ENCODE measurements at places on chromosomes 6 and 20. TPM values are rescaled to one million over a fixed set of nuclear protein-coding genes. Genes with fewer than 3 reads are reported as not detected.

Gene APOM
- 0.87 TPM for total RNA-seq

Gene PLA2G7
- 0.14 TPM for total RNA-seq

DNA sequence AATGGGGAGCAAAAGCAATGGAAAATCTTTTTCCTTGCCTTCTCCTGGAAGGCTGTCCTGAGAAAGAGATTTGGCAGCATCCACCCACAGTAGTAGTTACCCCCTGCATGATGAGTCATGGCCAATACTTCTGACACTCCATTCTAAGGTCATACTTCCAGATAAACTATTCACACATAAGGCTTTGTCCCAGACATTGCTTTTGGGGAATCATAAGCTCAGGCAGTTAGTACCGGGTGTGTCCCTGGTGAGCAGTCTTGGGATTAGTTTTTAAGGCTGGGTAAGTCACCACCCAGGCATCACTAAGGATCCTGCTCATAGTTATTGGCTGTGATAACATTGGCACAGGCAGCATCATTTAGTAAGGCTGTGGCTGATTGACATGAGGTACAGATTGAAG, 160.6 kb upstream of the GGTLC1 start:
- DNase-seq: no peak

DNA sequence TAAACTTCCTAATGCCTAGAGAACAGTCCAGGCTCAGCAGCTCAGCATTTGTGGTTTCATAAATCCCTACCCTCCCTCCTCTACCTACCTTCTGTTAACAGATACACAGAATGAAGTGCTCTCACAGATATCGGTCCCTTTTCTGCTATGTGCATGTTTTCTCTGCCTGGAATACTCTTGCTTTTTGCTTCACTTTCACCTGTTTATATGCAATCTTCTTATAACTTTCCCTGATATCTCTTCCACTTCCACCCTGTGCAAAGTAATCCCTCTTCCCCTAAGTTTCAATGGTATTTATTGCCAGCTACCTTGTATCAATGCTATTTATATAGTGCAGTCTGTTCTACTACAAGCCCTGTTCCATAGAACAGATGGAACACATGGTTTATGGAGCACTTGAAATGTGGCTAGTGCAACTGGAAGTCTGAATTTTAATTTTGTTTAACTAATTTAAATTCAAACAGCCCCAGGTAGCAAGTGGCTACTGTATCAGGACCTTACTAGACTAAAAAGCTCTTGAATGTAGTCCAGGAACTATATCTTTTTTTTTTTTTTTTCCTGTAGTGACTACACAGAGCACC, 3.1 kb upstream of the TAB2 start:
- no peak for DNase-seq

- DNase-seq: no peak
Observed at GRCh38 chr6:2166717-2167116, 78.7 kb downstream of the GMDS start.

- no peak for DNase-seq
Observed at GRCh38 chr20:56590888-56591287, 38.2 kb upstream of the TFAP2C start.

- no peak for DNase-seq
Observed at GRCh38 chr6:15287670-15288375, 42.0 kb downstream of the JARID2 start.

DNA sequence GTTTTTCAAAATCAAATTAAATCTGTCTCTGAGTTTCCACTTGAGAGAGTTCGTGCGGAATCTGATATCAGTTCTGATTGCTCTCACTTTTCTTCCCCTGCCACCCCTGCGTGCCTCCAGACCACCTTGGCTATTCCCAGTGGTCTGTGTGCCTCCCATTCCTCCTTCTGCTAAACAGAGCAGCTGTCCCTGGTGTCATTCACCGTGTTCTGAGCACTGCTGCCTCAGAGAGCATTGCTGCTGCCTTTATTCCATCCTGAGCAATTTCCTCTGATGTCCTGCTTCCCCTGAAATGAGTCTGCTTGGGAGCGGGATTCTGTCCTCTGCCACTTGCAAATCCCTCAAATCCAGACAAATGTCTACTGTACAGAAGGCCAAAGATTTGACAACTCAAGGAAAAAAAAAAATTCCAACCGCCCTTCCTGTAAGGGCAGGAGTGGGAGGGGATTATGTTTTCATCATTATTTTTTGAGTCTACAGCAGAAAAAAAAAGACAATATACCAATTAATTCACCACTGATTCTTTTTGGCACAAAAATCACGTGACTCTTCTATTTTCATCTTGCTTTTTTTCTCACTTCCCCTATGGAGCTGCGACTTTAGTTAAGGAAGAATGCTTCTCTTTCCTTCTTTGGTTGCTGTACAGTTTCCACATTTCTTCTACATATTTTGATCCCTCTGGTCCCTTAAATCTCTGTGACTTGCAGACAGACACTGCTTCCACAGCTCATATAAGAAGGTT, 833.0 kb downstream of the EPHA7 start:
- DNase-seq: no peak

DNA sequence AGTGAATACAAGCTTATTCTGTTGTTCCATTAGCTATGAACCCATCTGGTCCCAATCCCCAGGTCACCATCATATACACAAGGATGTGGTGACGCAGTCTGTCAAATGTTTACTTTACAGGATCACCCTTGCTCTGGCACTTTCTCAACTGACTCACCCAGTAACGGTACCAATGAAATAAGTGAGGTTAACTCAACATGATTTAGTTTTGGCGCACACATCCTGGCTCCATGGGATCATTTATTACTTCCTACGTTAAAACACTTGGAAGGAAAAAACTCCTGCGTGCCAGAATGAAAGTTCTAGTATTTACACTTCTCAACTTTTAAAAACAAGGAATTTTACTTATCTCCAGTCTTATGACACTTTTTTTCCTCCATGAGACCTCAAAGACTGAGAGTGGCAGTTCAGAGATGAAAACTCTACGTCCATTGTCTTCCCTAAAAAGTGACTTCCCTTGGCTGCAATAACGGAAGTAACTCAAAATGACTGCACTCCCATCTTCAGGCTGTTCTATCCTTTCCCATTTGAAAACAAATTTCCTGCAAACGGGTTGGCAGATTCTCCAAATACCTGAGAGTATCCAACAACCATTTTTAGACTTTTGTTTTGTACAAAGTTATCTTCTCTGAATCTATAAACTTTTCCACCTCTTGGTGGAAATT, 15.9 kb downstream of the AGPAT4 start:
- no peak for DNase-seq

GRCh38 chr6:101722991-101723579, 329.6 kb downstream of the GRIK2 start:
- DNase-seq: no peak

Gene CDSN
- not detected for total RNA-seq

DNA sequence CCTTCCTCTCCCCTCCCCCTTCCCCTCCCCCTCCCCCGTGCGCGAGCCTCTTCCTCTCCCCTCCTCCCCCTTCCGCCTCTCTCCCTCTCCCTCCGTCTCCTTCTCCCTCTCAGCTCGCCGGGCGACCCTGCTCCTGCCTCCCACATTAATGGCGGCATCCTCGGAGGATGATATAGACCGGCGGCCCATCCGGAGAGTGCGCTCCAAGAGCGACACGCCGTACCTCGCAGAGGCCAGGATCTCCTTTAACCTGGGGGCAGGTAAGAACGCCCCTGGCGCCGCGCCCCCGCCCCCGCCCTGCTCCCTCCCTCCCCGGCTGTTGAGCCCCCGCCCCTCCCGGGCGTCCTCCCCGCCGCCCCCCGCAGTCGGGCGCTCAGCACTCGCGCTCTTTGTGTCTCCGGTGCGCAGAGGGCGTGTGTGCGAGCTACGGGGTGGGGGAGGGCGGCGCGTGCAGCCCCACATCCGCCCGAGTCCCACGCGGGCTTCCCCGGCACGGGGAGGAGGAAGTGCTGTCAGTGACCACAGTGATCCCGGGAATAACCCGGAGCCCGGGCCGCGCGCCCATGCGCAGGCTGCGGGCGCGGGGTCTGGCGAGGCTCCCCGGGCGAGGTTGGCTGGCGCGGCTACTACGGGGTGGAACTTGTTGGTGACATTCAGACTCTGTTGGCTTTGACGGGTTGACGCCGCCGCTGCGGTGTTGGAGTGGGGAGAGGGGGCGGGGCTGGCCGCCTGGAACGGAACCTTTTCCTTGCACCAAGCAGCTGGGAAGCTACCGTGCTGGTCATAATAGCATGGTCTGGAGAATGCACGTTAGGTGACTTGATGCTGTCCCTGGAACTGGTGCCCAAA, 33.2 kb downstream of the PHACTR1 start:
- DNase-seq: no peak

Gene FOXS1
- 0.89 TPM for total RNA-seq

DNA sequence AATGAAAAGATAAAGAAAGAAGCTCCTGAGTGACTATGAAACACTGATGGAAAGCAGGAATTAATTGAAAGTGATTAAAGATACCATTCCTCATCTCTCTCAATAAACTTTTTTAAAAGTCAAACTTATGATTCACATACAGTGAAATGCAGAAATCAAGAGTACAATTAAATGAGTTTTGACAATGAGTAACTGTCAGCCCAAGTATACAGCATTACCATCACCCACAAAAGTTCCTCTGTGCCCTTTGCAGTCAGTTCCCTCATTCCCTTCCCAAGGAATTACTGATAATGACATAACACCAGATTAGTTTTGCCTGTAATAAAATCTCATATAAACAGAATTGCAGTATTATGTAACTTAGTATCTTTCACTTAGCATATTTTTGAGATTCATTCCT, 44.5 kb downstream of the ATG5 start:
- DNase-seq: no peak

Data from Right ventricle myocardium inferior (tissue), 1 donor.